Cortex of kidney (tissue), 1 donor: ENCODE measurements at places on chromosomes 6 and 20.

GRCh38 chr6:39378175-39378959 lies 55.9 kb upstream of the KCNK16 start:
- no peak for DNase-seq

DNA sequence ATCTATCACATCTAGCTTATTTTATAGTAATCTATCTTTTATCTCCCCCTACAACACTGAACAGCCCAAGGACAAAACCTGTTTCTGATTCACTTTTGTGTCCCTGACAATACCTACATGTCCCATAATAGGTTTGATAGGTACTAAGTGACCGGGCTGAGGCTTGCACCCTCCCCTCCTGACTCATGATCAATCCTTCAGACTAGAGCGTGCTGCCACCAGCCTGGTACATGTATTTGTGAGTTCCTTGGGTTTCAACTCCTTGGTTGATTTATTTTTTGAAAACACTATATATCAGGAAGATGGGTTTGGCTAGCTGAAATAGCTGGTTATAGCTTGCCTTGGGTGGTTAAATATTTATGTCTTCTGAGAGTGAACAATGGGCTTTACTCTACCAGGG lies 41.6 kb upstream of the RAB23 start:
- no peak for DNase-seq

GRCh38 chr6:105346052-105346451 lies 56.8 kb downstream of the PREP start:
- DNase-seq, result no peak

DNA sequence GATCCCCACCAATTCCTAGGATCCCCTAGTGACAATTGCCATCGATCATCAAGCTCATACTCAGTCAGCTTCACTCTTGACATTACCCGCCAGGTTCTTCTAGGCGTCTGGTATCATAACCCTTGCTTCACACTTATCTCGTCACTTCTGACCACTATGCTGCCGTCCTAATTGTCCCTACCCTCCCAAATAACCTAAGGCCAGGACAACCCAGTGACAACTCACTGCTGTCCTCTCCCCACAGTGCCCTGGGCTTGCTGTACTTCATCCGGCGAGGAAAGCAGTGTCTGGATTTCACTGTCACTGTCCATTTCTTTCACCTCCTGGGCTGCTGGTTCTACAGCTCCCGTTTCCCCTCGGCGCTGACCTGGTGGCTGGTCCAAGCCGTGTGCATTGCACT lies 3.7 kb downstream of the SYS1 start:
- DNase-seq, result no peak

DNA sequence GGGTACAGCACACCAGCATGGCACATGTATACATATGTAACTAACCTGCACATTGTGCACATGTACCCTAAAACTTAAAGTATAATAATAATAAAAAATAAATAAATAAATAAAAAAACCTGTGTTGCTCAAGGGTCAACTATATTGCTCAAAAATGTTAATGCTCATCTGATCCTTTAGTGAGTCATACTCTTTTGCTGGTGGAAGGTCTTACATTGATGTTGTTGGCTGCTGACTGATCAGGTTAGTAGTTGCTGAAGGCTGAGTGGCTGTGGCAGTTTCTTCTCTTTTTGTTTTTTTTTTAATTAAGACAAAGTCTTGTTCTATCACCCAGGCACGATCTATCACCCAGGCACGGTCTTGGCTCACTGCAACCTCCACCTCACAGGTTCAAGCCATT lies 29.6 kb upstream of the SMIM26 start:
- DNase-seq, result no peak

DNA sequence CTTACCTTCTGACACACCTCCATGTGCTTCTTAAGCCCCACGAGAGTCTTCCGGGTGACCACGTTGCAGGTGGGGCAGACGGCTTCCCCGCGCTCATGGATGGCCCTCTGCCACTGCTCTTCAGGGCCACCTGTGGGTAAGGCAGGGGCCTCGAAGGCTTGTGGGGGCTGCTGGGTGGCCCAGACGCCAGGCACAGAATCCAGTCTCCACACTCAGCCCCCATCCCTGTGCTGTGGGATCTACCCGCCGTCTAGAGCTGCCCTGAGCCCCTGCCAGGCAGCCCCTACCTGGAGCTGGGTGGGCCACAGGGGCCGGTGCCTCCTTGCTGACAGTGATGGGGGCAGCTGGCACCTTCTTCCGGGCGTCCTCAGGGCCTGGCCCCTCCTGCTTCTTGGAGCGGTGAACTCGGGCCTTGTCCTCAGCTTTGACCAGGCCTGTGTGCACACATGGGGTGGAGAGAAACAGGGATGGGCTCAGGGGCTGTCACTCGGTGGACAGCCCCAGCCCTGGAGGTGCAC lies 5.9 kb downstream of the ZNF512B start:
- no peak for DNase-seq

- DNase-seq, result no peak
Observed at GRCh38 chr6:116011520-116011919, 49.2 kb downstream of the FRK start.

- DNase-seq, result no peak
Observed at GRCh38 chr6:161233986-161234661, 39.7 kb downstream of the AGPAT4 start.
